ENCODE measurements at places on chromosomes 6 and 20.
A peak's percentile ranks its signal among the peaks of the same experiment; 100 is the strongest.

DNA sequence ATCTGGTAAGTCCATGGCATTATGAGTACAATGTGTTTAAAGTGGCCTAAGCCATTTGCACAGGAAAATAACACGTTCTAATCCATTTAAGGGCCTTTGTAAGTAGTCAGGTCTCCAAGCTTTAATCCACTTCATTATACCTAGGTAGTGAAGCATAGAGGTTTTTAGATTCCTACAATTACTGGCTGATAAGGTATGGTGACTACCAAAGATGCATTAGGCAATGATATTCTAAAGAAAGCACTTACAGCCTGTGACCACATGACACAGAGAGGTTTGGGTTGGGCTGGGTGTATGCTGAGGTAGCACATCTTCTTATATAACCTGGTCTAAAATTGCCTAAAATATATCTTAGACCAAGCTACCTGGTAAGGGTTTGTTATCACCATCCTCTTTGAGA, 504.4 kb downstream of the TFAP2B start:
- no peak for DNase-seq

DNA sequence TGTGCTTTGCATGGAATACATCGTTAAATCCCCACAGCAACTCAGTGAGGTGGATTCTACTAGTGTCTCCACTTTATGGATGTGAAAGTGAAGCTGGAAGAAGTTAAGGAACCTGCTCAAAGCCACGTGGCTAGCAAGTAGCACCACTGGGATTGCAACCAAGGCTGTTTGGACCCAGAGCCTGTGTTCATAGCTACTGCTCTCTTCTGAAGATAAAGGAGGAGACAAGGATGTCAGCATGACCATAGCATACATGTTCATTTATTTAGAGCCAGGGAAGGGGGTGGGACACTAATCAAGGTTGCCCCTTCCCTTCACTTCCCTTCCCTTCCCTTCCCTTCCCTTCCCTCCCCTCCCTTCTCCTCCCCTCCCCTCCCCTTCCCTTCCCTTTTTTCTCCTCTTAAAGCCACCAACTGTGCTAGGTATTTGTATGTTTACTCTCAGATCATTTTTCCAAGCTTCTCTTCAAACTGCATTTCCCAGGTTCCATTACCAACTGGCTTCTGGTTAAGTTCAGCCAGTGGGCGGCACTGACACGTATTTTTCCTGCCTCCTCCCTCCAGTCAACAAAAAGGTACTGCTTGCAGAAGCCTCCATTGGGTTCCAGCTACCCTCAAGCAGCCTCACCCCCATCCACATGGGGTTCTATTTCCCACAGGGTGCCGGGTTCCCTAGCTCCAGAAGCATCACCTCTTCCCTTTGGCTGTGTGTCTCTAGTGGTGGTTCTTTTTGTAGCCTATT, 134.9 kb downstream of the BCAS1 start:
- DNase-seq: no peak

- DNase-seq: peak; percentile 86
Measured at GRCh38 chr6:73074175-73074574, 151.1 kb downstream of the KHDC1L start.

DNA sequence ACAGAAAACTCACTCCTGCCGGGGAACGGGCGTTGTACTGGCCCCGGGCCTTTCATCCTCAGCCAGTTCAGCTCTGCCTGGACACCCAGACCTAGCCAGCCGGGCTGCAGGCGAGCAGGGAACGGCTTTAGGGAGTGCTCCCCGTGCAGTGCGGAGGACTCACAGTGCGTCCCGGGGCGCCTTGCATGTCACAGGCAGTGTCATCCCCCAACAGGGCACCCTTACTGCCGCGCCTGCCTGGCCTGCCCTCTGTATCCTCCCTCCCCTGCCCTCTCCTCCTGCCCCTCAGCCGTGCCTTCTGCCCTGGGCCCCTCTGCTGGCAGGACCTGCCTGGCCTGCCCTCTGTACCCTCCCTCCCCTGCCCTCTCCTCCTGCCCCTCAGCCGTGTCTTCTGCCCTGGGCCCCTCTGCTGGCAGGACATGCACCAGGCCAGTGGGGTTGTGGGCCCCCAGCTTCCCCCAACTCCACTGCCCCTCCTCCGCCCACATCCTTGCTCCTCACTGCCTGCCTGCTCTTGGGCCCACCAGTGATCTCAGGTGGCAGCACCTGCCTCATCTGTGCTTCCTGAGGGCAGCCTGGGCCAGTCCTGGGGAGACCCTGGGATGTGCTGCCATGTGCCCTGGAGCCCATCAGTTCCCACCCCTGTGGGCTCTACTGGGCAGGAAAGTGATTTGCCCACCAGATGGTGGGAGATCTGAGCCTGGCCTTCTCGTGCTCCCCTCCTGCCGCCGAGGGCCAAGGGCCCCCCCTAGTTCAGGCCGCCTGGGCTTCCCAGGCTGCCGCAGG, 43.0 kb downstream of the PYGB start:
- DNase-seq: no peak

- no peak for DNase-seq
Measured at GRCh38 chr6:6377621-6378020, 57.2 kb upstream of the F13A1 start.

DNA sequence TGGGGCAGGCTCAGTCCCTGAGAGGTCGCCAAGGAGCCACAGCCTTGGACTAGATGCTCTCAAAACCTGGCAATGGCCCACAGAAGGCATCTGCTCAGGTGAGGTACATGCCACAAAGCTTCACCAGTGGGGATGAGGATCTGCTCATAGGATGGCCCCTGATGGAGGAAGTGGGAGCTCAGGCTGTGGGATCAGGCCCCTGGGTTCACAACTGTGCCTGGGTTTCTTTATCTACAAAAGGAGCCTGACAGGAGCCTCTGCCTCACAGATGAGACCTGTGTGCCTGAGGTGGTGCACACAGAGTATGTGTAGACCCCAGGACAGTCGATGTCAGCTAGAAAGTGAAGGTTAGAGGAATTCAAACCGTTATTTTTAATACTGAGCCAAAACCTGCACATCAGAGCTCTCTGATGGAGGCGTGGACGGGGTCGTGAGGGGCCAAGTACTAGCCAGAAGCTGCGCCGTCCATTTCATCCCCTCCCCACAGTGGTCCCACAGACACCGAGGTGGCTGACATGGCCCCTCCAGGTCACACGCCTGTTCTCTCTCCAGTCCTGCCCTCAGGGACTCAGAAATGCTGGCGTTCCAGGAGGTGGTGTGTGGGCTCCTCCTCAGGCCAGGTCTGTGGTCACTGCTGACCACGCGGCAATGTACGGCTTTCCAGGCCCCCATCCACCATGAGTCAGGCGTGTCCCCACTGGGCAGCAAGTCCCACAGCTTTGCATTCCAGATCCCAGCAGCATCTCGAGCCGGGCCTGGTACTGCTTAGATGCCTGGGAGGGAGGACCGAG, 33.3 kb downstream of the NTSR1 start:
- DNase-seq: no peak

GRCh38 chr6:52534966-52535390, 41.9 kb downstream of the TRAM2 start:
- DNase-seq: no peak

DNA sequence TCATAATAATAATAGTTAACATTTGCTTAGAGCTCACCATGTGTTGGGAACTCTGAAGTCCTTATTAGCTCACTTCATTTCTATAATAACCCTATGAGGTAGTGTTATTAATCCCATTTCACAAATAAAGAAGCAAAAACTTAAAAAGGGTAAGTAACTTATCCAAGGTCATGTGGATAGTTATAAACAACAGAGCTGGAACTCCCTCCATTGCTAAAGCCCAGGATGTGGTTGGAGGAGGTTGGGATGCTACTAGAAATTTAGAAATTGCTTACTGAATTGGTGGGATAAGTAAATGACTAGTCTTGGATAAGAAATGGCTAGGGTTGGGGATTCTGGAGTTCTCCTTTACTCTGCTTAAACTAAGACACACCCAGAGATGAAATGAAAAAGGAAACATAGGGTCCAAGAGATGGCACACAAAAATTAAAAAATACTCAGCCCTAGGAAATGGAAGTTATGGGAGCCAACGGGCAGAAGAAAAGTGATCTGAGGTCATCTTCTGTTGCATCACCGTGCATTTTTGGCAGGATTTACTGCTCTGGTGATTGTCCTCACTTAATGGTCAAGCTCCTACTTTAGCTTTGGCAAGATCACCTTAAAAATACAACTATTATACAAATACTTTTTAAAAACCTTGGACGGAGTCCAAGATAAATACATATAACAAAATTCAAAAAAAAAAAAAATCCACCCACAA, 7.7 kb upstream of the CLIC5 start:
- DNase-seq: no peak

DNA sequence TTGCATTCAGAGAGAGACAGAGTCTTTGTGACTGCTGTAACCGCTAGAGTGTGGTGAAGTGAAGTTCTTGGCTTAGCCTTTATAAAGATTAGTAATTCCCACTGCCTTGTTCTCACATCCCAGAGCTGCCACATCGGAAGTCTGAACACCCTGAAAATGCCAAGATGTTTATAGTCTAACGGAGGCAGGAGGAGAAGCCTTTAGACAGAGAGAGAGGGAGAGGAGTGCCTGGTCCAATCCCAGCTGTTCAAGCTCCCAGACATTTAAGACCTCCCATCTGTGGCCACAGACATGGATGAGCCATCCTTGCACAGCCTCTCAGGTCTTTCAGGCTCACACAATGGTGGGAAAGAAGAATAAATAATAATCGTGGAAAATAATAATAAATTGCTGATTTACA, 1422.8 kb upstream of the EYS start:
- no peak for DNase-seq

DNA sequence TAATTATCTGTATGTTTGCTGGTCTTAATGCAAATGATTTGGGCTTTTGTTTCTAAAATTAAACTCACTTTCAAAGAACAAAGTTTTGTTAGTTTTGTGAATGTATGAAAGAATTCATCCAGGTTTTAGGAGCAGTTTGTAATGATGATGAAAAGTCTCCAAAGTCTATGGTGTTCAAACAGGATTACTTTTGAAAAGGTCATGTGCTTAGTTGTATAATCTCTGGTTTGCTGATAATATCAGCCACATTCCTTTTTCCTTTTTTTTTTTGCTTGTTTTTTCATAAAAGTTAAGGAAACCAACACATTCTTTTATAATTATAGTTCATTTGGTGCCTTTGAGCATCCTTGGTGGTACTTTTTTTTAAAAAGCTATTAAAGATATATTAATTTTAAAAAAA, 88.9 kb downstream of the RTN4IP1 start:
- no peak for DNase-seq

All from HFFc6 (cell line).